Progenitor cell of endocrine pancreas (in vitro differentiated cells): ENCODE measurements at places on chromosomes 4 and X. TPM values are rescaled to one million over a fixed set of nuclear protein-coding genes. Genes with fewer than 3 reads are reported as not detected.

SLC10A6 gene
- not detected in 2 replicates for total RNA-seq

MAGEA2B gene
- 1.4 TPM in 1 of 2 replicates, not detected in the other for total RNA-seq

MAGEA4 gene
- not detected in 2 replicates for total RNA-seq

PORCN gene
- total RNA-seq = 6.5 and 8.3 TPM in 2 replicates

RAB40AL gene
- total RNA-seq = 1.1 and 2.2 TPM in 2 replicates

ANK2 gene
- 9.1 and 11.1 TPM in 2 replicates for total RNA-seq

TMPRSS11F gene
- not detected in 2 replicates for total RNA-seq

DAPP1 gene
- total RNA-seq = 0.12 TPM in 1 of 2 replicates, not detected in the other

ARX gene
- total RNA-seq = 4.5 and 5.8 TPM in 2 replicates

ADAM29 gene
- not detected in 2 replicates for total RNA-seq

MAGED4 gene
- total RNA-seq = 127 and 128 TPM in 2 replicates

BEX5 gene
- total RNA-seq = 24.0 and 26.8 TPM in 2 replicates

ARHGAP36 gene
- 0.36 and 0.42 TPM in 2 replicates for total RNA-seq

FAM120C gene
- 12.4 and 14.0 TPM in 2 replicates for total RNA-seq

NAA11 gene
- not detected in 2 replicates for total RNA-seq

GAK gene
- total RNA-seq = 116 and 119 TPM in 2 replicates

ARHGAP6 gene
- total RNA-seq = 1.9 TPM in 2 replicates

FAT1 gene
- total RNA-seq = 263 and 264 TPM in 2 replicates

BGN gene
- 0.98 and 1.1 TPM in 2 replicates for total RNA-seq

RAP1GDS1 gene
- total RNA-seq = 24.4 and 25.7 TPM in 2 replicates

PCDH18 gene
- 6.4 and 8.4 TPM in 2 replicates for total RNA-seq

AGTR2 gene
- total RNA-seq = not detected in 2 replicates

PDZD4 gene
- 4.5 and 4.8 TPM in 2 replicates for total RNA-seq

DUX4 gene
- not detected in 2 replicates for total RNA-seq

OTUD4 gene
- 40.8 and 41.8 TPM in 2 replicates for total RNA-seq

TMSB15B gene
- total RNA-seq = 20.9 and 22.2 TPM in 2 replicates

CXCL9 gene
- not detected in 2 replicates for total RNA-seq

BANK1 gene
- total RNA-seq = 0.51 and 0.79 TPM in 2 replicates

ELOVL6 gene
- total RNA-seq = 34.3 and 38.6 TPM in 2 replicates

GABRE gene
- total RNA-seq = 1.5 and 2.6 TPM in 2 replicates

ASB9 gene
- total RNA-seq = 1.6 and 2.7 TPM in 2 replicates

TLR3 gene
- 0.11 TPM in 1 of 2 replicates, not detected in the other for total RNA-seq

CSAG3 gene
- not detected in 2 replicates for total RNA-seq

TDO2 gene
- 0.46 and 1.00 TPM in 2 replicates for total RNA-seq

PPP2R2C gene
- 0.19 and 0.29 TPM in 2 replicates for total RNA-seq

FRAS1 gene
- total RNA-seq = 163 and 166 TPM in 2 replicates

PAGE1 gene
- total RNA-seq = not detected in 2 replicates

NHSL2 gene
- total RNA-seq = 3.4 and 4.8 TPM in 2 replicates

NSUN7 gene
- total RNA-seq = 17.5 and 20.1 TPM in 2 replicates

ZIC3 gene
- total RNA-seq = 0.10 TPM in 1 of 2 replicates, not detected in the other

BCORL1 gene
- 38.0 and 40.9 TPM in 2 replicates for total RNA-seq

UGT8 gene
- total RNA-seq = 4.5 and 7.5 TPM in 2 replicates

GUCY1A1 gene
- 4.0 and 4.7 TPM in 2 replicates for total RNA-seq

UCP1 gene
- total RNA-seq = not detected in 2 replicates
